Motor neuron (in vitro differentiated cells): ENCODE measurements at places on chromosomes 12 and 14. TPM values are rescaled to one million over a fixed set of nuclear protein-coding genes. Genes with fewer than 3 reads are reported as not detected.
A peak's percentile ranks its signal among the peaks of the same experiment; 100 is the strongest.

DNA sequence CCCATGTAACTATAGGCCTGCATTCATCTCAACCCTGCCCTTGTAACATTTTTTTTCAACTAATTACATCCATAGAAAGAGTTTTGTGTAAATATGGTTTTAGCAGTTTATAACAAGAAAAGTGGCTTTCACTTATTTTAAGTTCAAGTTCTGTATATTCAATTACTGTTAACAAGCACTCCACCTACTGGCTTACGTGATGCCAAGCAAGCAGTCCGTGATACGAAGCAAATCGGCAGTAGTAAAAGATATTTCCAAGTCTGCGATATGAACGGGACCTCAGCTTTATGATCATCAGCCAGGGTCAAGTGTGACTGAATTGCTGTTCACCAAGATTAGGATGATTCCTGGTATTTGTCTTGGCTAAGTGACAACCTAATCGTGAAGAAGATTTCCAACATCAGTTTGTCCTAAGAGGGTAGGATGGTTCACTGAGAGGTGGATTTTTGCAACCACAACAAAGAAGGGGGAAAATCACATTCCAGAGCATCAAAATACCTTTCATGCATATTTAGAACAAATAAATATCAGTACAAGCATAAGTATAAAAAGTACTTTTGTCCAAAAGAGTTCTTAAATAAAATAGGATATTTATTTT, 456.2 kb downstream of the FOXG1 start:
- ATAC-seq: no peak

- no peak for ATAC-seq
Observed at GRCh38 chr12:64656429-64656828, 46.1 kb downstream of the RASSF3 start.

DNA sequence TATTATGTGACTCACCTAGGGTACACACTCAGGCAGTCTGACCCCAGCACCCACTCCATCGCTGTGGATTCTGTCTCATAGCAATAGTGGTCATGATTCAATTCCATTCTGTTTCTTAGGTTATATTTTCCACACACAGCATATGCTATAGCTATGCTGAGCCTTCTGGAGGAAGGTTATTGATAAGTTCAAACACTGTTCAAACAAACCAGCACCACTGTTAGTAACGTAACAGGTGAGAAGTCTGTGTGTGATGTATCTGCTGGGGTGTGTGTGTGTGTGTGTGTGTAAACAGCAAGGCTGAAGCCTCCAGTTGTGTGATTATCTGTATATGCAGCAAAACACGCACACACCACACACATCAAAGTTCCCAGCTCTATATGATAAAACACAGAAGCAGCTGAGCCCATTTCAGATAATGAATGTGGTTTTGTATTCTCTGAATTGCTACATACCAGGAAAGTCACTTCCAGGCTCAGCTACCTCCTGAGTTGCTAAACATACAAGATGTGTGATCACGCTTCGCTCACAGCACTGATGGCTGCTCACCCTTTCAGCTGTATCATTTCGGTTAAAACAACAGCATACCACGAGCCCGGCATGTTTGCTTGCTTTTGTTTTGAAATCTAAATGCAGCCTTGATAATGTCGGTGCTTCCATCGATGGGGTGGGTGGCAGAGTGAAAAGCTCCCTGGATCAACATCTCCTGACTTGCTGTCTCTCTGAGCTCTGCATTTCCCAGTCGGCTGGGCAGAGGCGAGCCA, 6.8 kb upstream of the SYNE3 start:
- no peak for ATAC-seq

DNA sequence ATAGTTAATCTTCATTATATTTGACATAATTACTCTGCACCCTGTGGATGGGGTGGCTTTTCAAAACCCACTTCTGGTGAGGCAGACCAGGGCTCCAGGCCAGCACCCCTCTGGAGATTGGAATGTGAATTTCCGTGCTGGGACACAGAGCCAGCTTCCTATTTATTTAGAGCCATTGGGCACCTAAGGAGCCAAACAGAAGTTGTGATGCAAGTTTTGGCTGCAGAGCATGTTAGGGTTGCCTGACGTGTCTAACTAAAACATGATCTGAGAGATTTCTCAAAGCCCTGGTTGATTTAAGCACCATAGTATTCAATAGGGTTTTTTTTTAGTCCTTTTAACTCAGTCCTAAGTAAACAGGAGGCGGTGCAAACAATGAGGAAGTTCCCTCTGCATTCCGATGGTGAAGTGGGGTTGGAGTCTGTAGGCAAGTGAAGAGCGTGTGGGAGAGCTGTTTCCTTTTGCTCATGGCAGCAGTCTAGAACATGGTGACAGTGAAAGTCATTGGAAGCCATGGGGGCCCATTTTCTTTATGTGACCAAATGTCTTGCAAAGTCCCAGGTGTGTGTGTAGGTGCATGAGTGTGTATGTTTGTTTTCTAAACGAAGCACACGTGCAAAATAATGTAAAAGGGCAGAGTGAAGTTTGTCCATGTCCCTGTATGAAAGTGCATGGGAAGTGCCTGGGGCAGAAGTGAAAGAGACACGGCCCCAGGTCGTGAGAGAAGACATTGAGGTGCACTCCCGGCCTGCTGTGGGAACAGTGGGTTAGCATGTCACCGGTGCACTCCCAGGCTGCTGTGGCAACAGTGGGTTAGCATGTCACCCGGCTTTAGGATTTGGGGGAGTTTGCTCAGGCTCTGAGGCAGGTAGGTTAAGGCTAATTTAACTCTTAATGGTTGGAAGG, 117.7 kb downstream of the PRKCH start:
- peak; percentile 71 for ATAC-seq

- no peak for ATAC-seq
Observed at GRCh38 chr12:293199-293598, 30.6 kb upstream of the SLC6A13 start.

GRCh38 chr12:92030618-92031017, 115.0 kb downstream of the BTG1 start:
- no peak for ATAC-seq

- peak; percentile 34 for ATAC-seq
Observed at GRCh38 chr12:120713861-120714482, 3.7 kb downstream of the UNC119B start.

DNA sequence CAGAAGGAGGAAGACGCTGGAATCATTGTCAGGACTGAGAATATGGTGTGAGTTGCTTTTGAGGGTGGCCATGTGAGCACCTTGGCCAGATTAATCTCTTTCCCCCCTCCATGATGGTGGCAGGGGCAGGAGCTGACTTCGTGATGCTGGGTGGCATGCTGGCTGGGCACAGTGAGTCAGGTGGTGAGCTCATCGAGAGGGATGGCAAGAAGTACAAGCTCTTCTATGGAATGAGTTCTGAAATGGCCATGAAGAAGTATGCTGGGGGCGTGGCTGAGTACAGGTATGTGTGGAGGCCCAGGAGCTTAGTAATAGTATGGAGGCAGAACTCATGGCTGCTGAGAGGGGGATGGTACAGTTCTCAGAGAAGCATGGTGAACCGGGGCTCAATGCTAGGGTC, 4.3 kb downstream of the TINF2 start:
- ATAC-seq: no peak

DNA sequence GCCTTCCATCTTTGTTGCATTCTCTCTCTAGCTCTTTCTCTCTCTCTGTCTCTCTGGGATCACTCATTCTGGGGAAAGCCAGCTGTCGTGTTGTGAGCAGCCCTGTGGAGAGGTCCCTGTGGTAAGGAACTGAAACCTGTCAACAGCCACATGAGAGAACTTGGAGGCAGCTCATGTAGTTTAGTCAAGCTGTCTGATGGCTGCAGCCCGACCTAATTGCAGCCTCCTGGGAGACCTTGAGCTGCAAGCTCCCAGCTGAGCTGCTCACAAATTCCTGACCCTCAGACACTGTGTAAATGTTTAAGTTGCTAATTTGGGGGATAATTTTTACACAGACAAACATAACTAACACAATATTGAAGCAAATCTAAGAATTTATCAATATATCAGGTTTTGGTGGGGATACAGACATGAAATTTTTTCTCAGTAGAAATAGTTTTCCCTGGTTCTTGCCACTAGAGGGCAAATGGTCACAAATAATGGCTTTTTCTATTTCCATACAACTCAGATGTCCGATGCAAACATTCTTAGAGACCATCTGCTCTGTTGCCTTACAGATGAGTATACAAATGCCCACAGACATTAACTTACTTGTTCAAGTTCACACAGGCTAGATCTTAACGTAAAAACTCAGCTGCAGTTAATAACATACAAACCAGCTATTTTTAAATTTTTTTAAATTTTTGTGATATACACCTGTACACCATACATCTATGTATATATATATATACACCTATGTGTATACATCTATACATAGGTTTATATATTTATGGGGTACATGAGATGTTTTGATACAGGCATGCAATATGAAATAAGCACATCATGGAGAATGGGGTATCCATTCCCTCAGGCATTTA, 15.5 kb upstream of the KRR1 start:
- peak; percentile 78 for ATAC-seq

DNA sequence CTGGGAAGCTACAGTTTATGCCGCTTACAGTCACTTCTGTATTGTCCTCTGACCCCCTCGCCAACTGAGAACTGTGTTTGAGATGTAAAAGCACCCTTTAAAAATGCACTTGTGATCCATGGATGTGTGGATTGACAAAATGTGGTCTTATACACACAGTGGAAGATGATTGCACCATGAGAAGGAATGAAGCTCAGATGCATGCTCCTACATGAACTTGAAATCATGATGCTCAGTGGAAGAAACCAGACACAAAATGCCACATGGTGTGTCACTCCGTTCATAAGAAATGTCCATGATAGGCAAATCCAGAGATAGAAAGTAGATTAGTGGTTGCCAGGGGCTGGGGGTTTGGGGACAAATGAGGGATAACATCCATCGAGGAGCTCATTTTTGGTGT, 58.0 kb downstream of the PITPNM2 start:
- ATAC-seq: no peak

DNA sequence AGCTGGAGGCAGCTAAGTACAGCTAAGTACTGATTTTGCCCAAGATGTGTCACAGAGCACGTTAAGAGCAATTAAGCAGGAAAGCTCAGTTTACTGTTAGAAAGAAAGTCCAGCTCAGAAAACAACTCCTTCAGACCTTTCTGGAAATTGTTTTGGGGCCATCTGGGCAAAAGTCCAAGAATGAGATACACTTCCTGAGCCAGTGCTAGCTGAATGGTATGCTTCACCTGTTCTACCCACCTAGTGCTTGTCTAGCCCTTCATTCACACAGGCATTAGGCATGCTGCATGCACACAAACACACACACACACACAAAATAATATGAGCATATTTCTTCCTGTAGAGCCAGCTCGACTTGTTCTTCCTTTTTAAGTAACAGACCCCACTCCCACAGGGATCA, 6.6 kb upstream of the IKZF4 start:
- ATAC-seq: no peak

- no peak for ATAC-seq
Observed at GRCh38 chr12:107304588-107305532, 211.5 kb upstream of the CRY1 start.

DNA sequence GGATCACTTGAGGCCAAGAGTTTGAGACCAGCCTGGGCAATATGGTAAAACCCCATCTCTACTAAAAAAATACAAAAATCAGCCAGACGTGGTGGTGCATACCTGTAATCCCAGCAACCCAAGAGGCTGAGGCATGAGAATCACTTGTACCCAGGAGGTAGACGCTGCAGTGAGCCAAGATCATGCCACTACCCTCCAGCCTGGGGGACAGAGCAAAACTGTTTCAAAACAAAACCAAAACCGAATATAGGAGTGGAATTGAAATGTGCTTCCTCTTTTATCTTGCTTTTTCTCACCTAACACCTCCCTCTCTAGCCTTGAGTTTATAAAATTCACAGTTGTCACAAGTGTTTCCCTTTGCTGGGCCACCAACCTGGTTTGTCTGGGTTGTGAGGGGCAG, 181.9 kb downstream of the PAH start:
- ATAC-seq: no peak

The PRICKLE1 gene
- total RNA-seq: 80.4 and 105 TPM in 2 replicates

The HOXC10 gene
- total RNA-seq: 57.0 and 75.5 TPM in 2 replicates

The PCED1B gene
- 0.21 and 0.46 TPM in 2 replicates for total RNA-seq

The RAP1B gene
- total RNA-seq: 115 and 126 TPM in 2 replicates

The KRT75 gene
- 0.09 TPM in 1 of 2 replicates, not detected in the other for total RNA-seq

The SPRING1 gene
- 26.7 and 27.5 TPM in 2 replicates for total RNA-seq
